ENCODE measurements at places on chromosomes 4 and X. TPM values are rescaled to one million over a fixed set of nuclear protein-coding genes. Genes with fewer than 3 reads are reported as not detected.

DNA sequence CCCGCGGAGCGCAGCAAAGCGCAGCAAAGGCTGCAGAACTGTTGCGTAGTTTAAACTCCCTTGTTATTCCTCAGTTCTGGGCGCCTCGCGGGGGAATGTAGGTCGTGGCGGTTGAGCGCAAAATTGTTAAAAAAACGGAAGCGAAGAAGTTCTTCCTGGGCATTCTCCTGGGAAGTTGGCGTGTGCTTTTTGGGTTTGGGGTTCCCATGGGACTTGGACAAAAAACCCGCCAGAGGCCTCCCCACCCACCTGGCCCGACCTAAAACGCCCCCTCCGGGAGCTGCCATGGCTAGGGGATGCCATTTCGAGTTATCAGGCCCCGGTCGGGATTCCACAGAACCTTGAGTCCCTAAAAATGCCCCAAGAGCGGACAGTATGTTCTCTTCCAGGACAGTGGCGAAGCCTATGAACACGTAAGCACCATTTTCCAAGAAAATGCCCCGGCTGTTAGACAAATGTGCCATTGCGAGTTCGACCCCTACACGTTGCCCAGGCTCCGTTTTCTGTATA, 8.9 kb downstream of the ZIC3 start:
- DNase-seq = no peak

UGT2B15 gene
- 75.8 TPM for polyA plus RNA-seq

GRCh38 chr4:101258883-101259282, 88.4 kb downstream of the PPP3CA start:
- no peak for DNase-seq

GRCh38 chr4:25788703-25789238, 74.0 kb downstream of the SEL1L3 start:
- no peak for DNase-seq

AMTN gene
- polyA plus RNA-seq = not detected

DNA sequence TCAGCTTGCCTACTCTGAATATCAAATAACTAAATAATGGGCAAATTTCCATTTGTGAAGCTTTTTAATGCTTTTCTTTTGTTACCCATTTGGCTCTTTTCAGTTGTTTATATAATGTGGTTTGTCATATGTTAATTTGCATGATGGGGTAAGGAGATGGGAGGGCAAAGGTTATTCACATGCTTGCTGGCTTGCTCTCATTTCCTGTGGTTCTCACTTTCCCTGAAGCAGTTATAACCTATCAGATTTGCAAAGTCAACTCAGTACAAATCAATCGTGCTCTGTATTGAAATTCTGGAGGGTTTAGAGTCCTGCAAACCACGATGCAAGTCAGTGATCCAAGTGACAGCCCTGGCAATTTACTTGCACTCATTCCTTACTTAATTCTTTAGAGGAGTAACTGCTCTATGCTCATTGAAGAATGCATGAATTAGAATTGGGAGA, 711.2 kb downstream of the ADGRL3 start:
- no peak for DNase-seq

- no peak for DNase-seq
These were observed 15.6 kb downstream of the MAML3 start for GRCh38 chr4:140138428-140138827.

Data from liver (tissue), 10 donors.